Stimulated activated CD8-positive, alpha-beta memory T cell treated with anti-CD3 and anti-CD28 coated beads, Interleukin-15, amount 100 ng/mL, for 24 hours (primary cell): ENCODE measurements at places on chromosomes 7 and 10.

- no peak for DNase-seq
Measured at GRCh38 chr7:40916813-40917212, 782.0 kb downstream of the SUGCT start.

DNA sequence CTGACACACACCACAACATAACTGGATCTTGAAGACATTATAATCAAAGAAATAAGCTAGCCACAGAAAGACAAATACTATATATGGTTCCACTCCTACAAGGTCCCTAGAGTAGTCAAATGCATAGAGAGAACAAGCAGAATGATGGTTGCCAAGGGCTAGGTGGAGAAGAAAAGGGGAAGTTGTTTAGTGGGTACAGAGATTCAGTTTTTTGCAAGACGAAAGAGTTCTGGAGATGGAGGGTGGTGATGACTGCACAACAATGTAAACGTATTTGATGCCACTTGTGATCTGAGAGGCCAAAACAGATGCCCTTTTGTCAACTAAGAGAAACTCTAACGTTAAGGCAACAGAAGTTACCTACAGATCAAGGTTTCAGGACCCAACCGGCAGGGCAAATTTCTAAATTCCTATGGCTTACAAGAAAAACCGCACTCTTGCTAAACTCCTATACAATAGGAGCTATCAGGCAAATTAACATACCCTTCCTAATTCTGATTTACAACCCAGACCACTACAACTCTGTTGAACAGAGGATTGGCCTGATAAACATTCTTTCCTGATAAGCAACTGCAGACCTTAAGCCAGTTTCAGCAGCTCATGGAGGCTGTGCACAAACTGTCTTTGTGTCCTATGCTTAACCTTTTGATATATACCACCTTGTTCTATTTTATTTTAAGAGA is 69.0 kb downstream of the FAM107B start:
- no peak for DNase-seq

- no peak for DNase-seq
Measured at GRCh38 chr7:151565541-151565940, 45.8 kb upstream of the RHEB start.

- no peak for DNase-seq
Measured at GRCh38 chr7:3995187-3995586, 686.9 kb upstream of the FOXK1 start.
